ENCODE measurements at places on chromosomes 13 and 19.

DNA sequence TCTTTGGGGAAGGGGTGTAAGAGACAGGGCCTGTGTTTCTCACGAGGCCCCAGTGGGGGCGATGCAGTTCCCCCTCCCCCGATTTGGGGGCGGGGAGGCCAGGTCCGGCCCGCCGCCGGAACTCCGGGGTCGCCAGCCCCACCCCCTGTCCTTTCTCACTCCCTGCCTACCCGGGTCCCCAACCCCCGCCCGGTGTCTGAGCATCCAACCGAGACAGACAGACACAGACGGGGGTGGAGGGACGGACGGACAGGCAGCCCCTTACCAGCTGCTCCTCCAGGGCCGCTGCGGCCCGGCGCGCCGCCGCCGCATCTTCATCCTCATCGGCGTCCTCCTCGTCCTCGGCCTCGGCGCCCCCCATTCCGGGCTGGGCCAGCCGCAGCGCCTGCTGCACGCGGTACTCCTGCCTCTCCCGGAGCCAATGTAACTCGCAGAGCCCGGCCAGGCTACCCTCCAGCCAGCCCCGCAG, 397 bp downstream of the DACT3 start:
- DNase-seq = no peak

GRCh38 chr19:41965106-41965505, 6.0 kb upstream of the RABAC1 start:
- DNase-seq = no peak

GRCh38 chr19:40632311-40633036, 31.3 kb downstream of the LTBP4 start:
- DNase-seq = no peak

- DNase-seq = no peak
Observed at GRCh38 chr13:42628666-42629065, 54.7 kb downstream of the TNFSF11 start.

DNA sequence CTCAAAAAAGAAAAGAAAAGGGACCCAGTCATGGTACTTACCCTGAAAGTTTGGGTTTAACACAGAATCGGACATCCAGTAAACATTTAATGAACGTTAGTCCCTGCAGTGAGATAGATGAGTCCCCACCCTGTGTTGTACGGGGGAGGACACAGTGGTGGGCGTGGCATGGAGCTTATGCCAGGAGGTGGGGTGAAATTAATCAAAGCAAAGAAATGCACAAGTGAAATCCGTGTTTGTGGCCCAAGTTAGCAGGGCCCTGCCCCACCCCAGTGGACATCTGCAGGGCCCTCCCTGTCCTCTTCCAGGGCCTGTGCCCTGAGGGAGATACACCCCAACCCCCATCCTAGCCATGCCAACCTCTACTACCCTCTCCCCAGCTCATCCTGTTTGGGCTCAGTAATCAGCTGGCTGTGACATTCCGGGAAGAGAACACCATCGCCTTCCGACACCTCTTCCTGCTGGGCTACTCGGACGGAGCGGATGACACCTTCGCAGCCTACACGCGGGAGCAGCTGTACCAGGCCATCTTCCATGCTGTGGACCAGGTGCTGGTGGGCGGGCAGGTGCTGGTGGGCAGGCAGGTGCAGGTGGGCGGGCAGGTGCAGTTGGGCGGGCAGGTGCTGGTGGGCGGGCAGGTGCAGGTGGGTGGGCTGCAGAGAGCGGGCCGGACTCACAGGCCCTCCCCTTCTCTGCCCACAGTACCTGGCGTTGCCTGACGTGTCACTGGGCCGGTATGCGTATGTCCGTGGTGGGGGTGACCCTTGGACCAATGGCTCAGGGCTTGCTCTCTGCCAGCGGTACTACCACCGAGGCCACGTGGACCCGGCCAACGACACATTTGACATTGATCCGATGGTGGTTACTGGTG, 3.9 kb downstream of the MCOLN1 start:
- DNase-seq = no peak

DNA sequence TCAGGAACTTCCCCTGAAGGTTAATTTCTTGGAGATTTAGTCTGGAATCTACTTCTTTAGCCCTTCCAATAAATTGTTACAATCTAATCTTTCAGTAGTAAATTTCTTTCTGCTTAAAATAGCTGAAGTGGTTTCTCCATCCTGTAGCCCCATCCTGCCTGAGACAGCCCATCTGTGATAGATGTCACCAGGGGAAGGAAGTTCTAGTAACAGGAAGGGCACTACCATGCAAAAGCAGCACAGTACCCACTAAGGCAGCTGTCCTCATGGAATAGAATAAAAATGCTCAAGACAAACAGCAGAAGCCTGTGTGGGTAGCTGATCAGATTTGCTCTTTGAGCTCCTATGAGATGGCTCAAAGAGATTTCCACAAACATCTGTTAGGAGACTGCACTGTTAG, 1036.5 kb downstream of the SLITRK5 start:
- no peak for DNase-seq

DNA sequence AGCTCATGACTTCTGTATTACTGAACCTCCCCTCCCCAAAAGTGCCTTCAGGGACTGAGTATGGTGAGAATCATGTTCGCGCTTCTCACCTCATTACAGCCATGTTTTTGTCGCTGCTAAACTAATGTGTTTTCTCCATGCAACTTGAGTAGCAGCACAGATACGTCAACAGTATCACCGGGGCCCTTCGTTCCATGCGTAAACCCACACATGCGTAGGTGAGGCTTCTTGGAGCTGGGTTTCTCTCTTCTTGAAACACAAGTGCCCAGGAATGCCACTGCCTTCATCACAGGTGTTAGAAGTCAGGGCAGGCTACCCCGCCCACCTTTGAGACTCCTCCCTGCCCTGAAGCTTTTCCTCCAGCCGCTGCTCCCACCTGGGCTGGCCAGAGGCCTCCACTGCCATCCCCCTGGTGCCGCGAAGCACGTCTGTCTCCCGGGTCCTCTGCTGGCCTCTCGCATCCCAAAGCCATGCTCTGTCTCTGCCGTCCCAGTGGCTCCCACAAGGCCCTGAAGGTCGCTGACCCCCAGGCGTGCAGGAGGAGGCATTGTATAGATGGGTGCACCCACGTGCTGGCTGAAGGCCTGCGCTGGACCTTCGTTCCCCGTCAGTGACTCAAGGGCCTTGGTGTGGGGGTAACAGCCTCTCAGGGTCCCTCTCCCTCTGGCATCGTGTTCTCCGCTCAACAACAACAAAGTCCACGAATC, 135.3 kb upstream of the MCF2L start:
- DNase-seq = no peak

DNA sequence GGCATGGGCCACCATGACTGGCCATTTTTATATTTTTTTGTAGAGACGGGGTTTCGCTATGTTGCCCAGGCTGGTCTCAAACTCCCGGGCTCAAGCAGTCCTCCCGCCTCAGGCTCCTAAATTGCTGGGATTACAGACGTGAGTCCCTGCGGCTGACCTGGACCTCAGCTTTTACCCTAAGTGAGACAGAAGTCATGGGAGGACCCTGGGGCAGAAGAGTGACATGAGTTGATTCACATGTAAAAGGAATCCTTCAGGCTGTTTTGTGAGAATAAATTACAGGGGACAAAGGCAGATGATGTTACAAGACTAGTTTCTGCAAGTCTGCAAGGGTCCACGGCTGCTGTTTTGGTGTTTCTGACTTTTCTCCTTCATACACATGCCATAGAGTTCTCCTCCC, 2.6 kb upstream of the BCAM start:
- DNase-seq = no peak

- DNase-seq = no peak
Observed at GRCh38 chr13:70613295-70613694, 505.0 kb upstream of the KLHL1 start.

DNA sequence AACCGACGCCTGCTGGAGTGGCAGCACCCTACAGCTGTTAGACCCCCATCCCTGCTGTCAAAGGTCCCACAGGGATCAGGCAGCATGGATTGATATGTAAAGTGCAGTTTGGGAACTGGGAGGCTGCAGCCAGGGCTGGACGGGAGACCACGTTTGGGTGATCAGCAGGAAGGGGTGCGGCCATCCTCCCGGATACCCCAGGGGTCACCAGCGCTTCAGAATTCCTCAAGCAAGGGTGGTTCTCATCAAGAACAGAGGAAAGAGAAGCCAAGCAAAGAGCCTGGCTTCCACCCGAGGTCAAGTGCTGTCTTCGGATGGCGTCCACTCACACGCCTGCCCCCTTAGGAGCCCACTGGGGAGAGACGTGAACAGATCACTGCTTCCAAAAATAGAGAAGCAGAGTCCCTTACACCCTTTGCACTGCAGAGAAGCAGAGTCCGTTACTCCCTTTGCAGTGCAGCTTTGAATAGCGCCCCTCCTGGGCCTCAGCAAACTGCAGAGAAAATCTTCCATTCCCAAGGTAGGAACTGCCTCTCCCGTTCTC, 35.5 kb downstream of the DHRS12 start:
- no peak for DNase-seq

GRCh38 chr19:7468840-7469239, 20.0 kb downstream of the PEX11G start:
- no peak for DNase-seq

- DNase-seq = no peak
Observed at GRCh38 chr13:97904059-97904458, 49.4 kb upstream of the IPO5 start.

GRCh38 chr19:35140962-35141836, 1.9 kb upstream of the FXYD7 start:
- peak; percentile 48 for DNase-seq

DNA sequence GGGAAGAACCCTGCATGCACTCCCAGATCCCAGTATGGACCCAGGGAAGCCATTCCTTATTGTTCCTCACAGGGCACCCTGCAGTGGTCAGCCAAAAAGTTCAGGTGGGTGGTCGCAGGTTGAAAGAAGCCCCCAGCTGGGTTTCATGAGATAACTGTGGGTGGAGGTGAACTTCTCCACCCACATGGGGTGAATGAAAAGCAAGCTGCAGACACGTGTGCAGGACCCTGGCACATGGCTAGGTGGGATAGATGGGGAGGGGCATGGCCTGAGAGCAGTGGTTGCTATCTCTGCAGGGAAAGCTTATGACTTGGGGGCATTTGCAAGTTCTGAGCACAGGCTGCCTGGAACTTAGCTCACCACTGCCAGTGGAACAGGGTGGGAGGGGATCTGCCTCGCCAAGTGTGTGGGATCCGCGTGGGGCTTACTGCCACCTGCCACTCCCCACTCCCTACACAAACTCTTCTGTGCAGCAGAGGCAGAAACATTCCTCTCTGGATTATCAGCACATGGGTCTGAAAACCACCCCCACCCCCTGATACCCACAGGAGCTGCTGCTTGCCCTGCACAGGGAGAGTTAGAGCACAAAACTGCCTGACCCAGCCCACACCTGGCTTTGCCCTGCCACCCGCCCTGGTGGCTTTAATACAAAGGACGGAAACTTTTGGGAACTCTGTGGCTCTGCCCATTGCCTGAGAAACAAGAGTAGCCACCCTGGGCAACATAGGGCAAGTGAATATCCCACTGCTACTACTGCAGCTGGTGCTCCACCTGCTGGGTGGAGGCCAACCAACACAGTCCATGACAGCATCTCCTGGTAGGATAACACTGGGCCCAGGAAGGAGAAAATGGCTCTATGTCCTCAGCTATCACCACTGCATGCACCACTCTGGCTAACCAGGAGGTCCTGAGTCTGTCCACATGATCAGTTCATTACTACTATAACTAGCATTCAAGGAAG, 24.4 kb downstream of the PLA2G4C start:
- no peak for DNase-seq

DNA sequence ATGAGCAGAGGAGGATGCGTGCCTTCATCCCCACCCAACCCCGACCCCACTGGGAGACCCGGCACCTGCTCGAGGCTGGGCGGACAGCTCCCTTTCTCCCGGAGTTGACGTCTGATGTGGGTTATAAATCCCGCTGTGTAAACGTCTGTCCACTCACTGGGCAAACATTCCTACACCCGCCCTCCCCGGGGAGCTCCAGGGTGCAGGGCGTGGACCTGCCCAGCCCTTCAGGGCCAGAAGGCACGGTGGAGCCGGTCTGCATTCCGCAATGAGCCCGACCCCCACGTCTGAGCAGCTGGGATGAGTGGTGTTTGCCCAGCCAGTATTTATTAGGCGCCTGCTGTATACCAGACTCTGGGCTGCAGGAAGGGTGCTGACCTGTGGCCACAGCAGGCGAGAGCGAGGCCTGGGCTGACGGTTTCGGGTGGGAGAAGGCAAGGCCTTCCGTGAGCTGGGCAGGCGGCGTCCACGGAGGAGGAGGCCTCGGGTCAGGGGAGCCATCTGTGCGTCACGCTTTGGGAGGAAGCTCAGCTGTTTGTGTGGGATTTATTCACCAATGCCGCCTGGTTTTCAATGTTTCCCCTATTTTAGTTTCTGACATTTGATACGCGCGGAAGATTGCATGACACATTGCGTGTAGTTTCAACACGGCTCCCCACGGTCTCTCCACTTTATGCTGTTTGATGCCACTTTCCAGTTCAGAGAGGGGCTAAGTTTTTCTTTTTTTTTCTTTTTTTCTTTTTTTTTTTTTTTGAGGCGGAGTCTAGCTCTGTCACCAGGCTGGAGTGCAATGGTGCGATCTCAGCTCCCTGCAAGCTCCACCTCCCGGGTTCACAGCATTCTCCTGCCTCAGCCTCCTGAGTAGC, 2.0 kb downstream of the MISP start:
- no peak for DNase-seq

DNA sequence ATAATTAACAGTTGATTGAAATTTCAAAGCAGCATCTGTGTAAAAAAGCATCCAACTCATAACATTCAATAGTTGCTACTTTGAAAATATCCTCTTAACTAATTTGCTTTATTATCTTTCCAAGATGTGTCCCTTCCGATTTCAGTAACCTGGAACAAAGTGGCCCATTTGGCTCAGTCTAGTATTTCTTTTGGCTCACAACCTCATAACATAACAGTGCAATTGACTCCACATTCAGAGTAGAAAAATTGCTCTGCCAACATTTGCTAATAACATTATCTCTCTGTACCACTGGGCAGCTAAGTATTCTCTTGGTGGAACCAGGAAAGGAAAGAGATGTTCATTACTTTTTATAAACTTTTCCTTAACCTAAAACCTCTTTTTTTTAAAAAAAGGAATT, 571.1 kb upstream of the ARGLU1 start:
- DNase-seq = no peak

GRCh38 chr19:51000981-51001380, 423 bp downstream of the KLK8 start:
- no peak for DNase-seq

DNA sequence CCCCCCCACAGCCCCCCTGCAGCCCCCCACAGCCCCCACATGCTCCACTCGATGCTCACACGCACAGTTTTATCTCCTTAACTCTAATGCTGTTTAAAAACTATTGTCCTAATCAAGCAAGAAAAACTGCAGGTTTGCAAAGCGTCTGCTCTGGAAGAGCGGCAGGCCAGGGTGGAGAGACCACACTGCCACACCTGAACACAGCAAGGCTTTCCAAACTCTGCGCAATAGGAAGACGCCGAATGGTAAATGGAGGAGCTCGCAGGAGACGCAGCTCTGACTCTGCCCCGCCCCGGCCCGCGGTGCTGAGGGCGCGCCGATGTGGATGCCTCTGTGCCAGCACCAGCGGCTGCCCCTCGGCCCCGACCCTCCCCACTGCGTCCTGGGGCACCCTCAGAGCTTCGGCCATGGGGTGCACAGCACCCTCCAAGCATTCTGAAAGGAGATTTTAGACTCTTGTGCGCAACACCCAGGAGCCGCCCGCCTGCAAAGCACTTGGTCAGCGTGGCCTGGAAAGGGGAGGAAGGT, 32.4 kb downstream of the RASA3 start:
- no peak for DNase-seq

GRCh38 chr13:91714855-91715254, 316.4 kb downstream of the GPC5 start:
- DNase-seq = no peak

- DNase-seq = no peak
Observed at GRCh38 chr19:17871878-17872250, at the start of gene SLC5A5. Gene SLC5A5, plus strand, starts transcription at chr19:17871945. Its CDS starts 375 bp downstream, at chr19:17872320.
